ENCODE measurements at places on chromosomes 7 and 10.

DNA sequence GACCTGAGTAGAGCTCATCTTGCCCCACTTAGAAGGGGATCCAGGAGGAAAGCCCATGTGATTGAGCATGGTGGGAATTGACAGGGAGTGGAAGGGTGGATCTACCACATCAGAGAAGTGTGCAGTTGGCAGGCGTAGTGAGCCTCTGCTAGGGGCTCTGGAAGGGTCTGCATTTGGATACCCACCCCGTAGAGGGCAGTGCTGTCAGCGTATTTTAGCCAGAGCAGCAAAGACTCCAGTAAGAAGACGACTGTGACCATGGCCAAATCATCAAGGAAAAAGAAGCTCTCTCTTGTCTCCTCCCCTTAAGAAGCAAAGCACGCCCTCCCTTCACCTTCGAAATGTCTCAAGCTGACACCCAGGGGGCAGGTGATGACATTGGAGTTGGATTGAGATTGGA lies 68.8 kb upstream of the INHBA start:
- DNase-seq: no peak

- DNase-seq: no peak
Observed at GRCh38 chr10:116848944-116849247, 403 bp upstream of the ENO4 start.

DNA sequence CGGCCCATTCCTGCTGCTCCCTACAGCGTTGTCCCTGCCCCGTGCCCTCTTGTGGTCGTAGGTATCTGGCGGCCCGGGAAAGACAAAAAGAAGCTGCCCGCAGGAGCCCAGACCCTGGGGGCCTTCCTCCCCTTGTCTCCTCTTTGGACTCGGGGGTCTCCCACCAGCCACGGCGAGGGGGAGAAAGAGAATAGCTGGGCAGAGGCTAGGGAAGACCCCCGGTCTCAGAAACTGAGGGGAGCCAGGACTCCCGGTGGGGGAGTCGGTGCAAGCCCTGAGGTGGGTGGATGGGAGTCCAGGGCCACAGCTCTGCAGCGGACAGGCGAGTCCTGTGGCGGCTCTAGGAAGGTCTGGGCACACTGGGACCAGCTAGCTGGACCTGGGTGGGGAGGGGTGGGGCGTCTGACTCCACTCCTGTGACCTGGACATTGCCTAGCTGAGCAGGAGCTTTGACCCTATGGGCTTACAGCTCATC lies 1.3 kb upstream of the SH2D4B start:
- no peak for DNase-seq

DNA sequence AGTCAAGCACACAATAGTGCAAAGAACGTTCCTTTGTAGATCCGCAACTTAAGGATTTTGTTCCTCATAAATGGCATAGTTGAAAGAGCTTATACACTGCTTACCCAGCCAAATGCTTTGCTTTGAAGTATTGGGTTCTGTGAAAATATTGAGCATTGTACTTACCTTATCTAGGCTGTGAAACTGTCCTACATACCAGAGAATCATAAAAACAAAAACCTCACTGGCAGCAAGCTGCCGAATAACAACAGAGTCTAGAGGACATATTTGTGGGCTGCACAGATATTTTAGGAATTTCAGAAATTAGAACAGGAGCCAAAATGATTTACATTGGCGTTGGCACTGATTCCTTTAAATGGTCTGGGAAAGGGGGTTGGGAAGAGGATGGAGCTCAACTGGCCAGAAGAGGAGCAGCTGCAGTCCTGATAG lies 174.8 kb downstream of the RTKN2 start:
- no peak for DNase-seq

- DNase-seq: no peak
Observed at GRCh38 chr10:80497187-80498077, 40.3 kb upstream of the SH2D4B start.

- no peak for DNase-seq
Observed at GRCh38 chr7:30886608-30887011, 25.0 kb upstream of the AQP1 start.

DNA sequence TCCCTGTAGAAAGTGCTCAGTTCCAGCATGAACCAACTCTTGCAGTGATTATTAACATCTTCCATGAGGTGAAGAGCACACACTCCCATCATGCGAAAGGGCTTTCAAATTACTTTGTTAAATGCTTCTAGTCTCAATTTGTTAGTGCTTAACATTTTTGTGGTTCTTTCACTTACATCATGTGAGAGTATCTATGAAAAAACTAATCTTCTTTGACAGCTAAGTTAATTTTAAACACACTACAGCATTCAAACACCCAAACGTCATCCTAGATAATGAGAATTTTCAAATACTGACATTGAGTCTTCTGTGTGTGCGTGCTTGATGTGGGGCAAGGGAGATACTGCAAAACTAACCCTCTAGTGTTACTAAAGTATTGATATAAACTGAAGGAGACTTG lies 84.8 kb downstream of the ETV1 start:
- DNase-seq: no peak

- DNase-seq: no peak
Observed at GRCh38 chr10:62162261-62162981, 106.2 kb downstream of the RTKN2 start.

DNA sequence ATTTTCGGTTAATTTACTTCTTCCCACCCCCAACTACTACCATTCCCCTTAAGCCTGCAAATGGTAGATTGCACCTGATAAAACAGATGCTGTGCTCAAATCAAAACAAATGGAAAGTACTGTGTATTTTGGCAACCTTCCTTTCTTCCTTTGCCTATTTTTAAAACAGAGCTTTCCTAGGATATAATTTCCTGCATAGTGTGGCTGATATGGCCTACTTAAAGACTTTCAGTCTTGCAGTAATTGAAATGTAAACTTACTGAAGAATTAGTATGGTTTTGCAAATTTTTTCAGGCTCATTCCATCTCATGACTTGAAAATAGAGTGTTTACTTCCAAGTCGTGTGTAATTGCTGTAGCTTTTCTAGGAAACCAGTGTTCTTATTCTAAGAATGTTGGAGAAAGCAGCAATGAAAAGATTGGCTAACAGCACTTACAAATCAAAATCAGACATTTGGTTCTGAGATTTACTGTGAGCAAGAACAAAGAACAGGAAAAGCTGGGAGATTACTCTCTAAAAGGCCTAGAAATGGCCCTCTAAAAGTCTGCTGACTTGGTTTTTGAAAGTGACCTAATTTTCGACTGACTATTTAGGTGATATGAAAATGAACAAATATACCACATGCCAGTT lies 52.0 kb downstream of the REEP3 start:
- DNase-seq: no peak

DNA sequence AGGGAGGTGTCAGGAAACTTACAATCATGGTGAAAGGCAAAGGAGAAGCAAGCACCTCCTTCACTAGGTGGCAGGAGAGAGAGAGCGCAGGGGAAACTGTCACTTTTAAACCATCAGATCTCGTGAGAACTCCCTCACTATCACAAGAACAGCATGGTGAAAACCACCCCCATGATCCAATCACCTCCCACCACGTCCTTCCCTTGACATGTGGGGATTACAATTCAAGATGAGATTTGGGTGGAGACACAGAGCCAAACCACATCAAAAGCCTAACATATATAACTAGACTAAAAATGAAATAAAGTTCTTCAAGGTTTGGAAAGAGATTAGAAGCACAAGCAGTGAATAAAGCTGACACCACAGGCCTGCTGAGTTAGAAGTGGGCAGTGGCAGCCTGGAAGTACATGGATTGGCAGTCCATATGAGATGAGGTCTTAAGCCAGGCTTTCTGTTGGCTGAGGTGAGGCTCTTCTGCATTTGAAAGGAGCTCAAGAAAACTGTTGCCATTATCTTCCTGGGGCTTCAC lies 96.4 kb upstream of the MDFIC start:
- no peak for DNase-seq

GRCh38 chr10:70324339-70324861 lies 40.6 kb upstream of the NPFFR1 start:
- DNase-seq: no peak

- no peak for DNase-seq
Observed at GRCh38 chr7:139737221-139738100, 40.3 kb downstream of the HIPK2 start.

All from activated CD8-positive, alpha-beta memory T cell treated with anti-CD3 and anti-CD28 coated beads for 4 hours (primary cell).